Fibroblast of skin of right biceps (primary cell): ENCODE measurements at places on chromosomes 12 and 14.

- no peak for DNase-seq
These were observed 1409.5 kb downstream of the AACS start for GRCh38 chr12:126474703-126475102.

GRCh38 chr12:45557016-45557415 is 172.5 kb upstream of the ARID2 start:
- DNase-seq, result no peak

DNA sequence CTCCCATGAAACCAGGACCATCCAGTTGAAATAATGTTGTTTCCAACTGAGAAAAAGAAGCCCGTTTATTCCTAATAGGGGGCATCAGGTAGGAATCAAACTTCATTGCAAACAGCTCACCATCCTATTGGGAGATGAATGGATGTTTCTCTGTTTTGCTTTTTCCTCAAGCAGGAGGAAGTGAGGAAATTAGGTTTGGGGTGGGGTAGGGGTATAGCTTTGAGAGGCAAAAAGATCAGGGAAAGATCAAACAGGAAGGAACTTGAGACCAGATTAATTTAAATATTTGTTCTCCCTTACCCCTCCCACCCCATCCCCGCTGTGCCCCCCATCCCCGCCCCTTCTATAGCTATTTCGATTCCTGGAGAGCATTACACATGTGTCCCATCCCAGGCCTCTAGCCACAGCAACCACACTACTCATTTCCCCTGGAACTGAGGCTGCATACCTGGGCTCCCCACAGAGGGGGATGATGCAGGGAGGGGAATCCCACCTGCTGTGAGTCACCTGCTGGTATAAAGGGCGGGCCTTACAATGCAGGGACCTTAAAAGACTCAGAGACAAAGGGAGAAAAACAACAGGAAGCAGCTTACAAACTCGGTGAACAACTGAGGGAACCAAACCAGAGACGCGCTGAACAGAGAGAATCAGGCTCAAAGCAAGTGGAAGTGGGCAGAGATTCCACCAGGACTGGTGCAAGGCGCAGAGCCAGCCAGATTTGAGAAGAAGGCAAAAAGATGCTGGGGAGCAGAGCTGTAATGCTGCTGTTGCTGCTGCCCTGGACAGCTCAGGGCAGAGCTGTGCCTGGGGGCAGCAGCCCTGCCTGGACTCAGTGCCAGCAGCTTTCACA is at the start of gene IL23A:
Gene IL23A, plus strand, starts transcription at position 577 of the 850 bp plus-strand sequence. Its CDS starts 161 bp downstream, at position 738.
- peak; percentile 21 for DNase-seq

DNA sequence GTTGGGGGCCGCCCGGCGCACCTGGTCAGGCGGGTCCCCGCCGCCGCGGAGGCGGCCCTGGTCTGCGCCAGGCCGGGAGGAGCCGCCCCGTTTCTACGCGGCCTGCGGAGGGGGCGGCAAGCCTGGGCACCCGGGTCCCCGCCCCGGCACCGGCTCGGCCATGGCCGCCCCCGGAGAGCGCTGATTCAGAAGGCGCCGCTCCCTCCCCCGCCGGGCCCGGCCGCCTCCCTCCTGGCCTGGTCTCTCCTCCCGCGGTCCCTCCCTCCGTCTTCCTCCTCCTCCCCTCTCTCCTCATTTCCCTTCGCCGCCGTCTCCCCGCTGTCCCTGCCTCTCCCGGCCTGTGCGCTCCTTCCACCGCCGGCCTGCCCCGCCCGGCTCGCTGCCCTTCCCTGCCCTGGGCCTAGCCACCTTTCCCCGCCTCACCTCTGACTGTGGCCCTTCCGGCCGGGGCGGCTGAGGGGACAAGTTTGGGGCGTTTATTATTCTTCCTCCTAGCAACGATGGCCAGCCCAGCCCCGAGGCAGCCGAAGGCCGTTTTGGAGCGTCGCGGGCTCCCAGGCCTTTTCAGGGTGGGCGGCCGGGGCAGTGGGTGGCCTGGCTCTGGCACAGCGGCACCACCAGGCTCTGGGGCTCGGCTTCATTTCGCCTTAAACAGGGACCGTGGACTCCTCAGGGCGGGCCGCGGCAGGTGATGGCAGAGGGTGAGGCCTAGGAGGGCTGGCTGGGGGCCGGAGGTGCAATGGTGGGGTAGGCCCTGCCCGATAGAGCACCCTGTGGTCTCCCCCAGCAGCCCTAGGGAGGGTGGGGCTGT is 768 bp downstream of the CEP170B start:
- DNase-seq, result peak; percentile 75

DNA sequence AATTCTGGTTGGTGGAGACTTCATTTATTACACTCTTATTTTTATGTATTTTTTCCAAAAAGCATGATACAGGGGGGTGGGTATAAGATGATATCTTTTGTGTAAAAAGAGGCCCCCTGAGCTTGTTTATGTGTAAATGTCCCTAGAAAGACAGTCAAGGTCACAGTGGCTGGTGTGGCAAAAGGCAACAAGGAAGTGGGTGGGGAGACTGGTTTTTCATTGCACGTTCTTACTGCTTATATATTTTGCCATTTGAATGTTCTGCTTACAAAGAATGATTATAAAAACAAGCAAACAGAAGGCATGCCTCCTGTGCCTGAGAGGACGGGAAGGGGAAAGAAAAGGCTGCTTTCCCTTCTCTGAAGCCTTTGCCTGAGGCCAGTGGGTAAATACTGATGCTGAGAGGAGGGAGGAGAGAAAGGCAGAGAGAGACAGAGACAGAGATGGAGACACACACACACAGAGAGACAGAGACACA is 24.1 kb upstream of the ADIPOR2 start:
- DNase-seq, result no peak

- peak; percentile 40 for DNase-seq
These were observed 23.9 kb downstream of the FERMT2 start for GRCh38 chr14:52926953-52927352.

DNA sequence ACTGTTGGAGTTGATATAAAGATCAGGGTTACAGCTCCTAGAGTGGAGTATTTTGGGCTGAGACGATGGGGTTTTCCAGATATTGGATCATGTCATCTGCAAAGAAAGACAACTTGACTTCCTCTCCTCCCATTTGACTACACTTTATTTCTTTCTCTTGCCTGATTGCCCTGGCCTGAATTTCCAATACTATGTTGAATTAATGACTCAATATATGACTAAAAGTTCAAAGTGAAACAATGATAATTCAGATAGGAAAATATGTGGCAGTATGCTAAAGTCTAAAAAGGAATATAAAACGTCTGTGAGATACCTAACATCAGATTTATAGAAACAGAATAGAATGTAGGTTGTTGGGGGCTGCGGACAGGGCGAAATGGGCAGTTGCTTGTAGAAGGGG is 72.2 kb downstream of the BHLHE41 start:
- no peak for DNase-seq

DNA sequence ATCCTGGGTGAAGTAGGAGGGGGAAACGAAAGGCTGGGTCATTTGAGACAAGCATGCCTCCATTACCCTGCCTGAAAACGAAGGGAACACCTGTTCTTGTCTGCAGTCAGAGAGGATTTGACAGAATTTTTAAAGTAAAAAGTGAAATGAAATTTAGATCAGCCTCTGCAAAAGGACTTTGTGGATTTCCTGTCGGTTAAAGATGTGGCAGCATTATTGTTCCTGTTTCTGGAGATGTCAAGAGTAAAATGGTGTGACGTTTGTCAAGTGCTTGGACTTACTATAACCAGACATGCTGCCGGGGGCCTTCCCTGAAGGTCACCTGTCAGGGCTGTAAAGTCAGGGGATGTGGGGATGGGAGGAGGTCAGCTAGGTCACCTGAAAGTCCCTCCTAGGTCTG is 32.0 kb downstream of the NRXN3 start:
- no peak for DNase-seq

DNA sequence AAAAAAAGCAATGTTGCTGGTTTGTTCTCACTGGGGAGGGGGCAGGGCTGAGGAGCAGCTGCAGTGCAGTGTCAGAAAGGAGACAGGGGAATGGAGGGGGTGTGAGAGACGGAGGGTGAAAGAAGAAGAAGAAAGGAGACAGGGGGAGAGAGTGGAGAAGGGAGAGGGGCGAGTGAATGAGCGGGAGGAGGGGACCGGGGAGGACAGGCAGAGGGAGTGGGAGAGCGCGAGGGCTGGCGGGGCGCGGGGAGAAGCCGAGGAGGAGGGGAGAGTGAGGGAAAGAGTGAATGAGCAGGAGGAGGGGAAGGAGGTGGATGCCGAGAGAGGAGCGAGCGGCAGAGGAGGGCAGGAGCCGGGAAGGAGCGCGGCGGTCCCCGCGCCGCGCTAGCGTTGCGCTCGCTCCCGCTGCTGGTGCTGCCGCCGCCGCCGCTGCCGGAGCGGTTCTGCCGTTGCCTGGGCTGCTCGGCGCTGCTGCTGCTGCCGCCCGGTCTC is at the start of gene NOVA1:
Gene NOVA1, minus strand, starts transcription at position 445 of the 492 bp plus-strand sequence. CDS start 597 bp downstream, outside the sequence.
- no peak for DNase-seq
